ENCODE measurements at places on chromosomes 3 and 15.

DNA sequence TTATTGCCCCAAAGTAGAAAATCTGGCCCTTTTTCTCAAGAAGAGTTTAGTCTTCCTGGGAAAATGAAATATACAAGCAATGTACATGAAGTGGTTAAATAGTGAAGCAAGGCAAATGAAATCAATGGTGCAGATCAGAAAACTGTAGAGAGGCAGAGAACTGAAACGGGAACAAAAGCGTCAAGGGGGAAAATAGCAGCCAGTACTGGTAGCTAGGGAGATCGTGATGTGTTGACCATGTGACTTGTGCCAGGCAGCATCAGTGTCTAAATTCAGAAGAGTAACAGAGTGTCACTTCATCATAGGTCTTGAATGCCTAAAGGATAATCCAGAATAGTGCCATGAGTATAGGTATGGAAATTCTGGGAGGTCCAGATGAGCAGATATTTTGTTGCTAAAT is 163.1 kb downstream of the CHL1 start:
- no peak for DNase-seq

DNA sequence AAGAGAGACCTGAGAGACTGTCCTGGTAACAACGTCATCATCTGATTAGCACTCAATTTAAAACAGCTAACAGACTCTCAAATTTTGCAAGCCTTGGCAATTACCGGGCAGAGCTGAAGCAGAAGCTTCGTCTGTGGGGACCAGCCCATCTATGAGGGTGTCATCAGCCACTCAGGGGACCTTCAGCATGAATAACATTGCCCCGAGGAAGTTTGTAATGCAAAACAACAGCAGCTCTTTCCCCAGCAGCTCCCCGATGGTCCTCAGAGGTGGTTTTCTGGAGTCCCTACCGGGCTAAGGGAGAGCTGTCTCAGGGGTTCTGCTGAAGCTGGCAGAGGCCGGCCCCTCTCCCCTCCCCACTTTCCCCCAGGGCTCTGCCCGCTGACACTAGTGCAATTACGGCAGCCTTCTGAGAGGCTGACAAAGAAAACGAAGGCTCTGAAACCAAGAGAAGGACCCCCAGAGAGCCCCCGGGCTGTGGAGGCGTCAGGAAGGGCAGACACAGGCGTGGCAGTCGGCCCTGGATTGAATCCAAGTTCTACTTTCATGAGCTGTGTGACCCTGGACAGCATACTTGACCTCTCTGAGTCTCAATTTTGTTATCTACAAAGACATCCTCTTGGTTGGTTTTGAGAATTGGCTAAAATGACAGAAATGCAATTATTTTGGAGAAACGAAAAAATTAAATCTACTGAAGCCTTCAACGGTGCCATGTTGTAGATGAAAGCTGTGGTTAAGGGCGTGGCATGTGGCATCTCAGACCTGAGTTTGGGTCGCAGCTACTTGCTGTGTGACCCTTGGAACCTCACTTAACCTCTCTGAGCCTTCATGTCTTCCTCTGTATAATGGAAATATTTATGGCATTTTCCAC is 102.1 kb upstream of the TLE3 start:
- no peak for DNase-seq

GRCh38 chr3:21989341-21990042 is 238.5 kb upstream of the ZNF385D start:
- no peak for DNase-seq

GRCh38 chr15:94023531-94023930 is 207.8 kb upstream of the MCTP2 start:
- DNase-seq: no peak

- no peak for DNase-seq
Measured at GRCh38 chr3:147318900-147319299, 87.4 kb downstream of the ZIC4 start.

DNA sequence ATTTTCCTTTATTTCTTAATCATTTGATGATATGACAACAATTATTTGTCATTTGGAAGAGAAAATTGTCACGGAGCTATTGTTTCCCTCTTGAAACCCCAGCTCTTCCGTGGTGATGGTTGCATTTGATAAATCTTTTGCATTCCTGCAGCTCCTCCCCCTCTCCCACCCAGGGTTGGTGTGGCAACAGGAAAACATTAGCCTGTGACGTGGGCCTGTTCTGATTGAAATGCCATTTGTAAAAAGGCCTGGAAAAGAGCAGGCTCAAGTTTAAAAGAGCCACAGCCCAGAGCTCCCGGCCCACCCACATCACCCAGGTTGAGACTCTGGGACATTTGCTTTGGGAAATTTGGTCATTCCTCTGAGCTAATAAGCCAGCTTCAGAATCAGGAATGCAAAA is 282.5 kb downstream of the RPLP1 start:
- DNase-seq: peak; percentile 49

GRCh38 chr3:140469491-140469890 is 208.4 kb upstream of the TRIM42 start:
- DNase-seq: no peak

- no peak for DNase-seq
Measured at GRCh38 chr3:27559835-27560234, 75.7 kb upstream of the SLC4A7 start.

- DNase-seq: no peak
Measured at GRCh38 chr15:53835309-53835708, 75.8 kb upstream of the WDR72 start.

GRCh38 chr3:31440878-31441277 is 91.8 kb upstream of the STT3B start:
- no peak for DNase-seq

- DNase-seq: no peak
Measured at GRCh38 chr15:70669966-70670658, 93.2 kb downstream of the UACA start.

DNA sequence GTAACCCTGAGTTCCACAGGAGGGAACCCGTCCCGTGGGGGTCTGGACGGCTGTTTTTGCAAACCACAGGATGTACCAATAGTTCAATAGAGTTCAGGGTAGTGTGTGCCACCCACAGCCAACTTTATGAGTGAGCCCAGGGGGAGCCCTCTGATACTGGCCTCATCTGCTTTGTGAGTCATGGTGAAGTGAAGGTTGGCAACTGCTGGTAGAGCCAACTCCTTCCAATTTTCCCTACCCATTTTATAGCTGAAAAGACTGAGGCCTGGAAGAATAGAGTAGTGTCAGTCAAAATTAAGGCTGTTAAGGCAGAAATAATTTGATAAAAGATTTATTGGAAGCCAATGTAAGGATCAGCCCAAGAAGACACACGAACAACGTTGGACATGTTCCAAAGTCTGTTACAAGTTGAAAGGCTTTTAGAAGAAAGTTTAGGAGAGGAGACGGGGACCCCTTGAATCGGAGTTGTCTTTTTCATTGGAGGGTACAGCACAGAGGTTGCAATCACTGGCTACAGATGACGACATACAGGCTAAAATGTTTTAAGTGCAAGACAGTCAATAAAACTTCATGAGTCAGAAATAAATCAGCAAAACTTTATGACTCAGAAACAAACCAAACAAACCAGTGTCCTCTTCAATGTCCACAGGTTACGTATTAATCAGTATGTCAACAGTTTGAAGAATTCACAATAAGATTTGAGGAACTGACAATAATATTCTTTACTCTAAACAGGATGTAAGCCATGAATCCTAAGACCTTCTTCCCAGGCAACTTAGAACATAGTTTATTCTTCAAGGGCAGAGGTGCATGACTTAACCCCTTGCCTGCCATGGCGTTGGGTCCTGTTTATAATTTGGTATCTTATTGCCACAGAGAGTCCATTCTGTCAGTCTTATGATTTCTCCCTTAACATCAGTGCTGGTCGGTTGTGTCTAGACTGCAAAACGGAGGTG is 62.9 kb upstream of the NR2E3 start:
- no peak for DNase-seq

DNA sequence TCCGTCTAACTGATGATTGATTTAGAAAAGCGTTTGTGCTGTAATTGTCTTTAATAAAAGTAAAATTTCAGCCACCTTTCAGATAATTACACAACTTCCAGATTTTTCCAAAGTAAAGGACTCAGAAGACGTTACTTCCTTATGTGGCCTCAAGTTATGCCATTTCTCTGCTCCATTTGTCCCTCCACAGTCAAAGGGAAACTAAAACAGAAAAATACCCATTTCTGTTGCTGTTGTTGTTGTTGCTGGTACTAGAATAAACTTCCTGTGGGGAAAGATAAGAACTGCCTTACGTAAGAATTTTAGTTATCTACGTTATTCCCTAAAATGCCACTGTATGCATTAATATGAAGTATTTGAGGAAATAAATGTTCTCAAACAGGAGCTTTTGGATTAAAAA is 153.9 kb downstream of the P3H2 start:
- no peak for DNase-seq

GRCh38 chr3:172137287-172138192 is 98.2 kb downstream of the FNDC3B start:
- DNase-seq: no peak

DNA sequence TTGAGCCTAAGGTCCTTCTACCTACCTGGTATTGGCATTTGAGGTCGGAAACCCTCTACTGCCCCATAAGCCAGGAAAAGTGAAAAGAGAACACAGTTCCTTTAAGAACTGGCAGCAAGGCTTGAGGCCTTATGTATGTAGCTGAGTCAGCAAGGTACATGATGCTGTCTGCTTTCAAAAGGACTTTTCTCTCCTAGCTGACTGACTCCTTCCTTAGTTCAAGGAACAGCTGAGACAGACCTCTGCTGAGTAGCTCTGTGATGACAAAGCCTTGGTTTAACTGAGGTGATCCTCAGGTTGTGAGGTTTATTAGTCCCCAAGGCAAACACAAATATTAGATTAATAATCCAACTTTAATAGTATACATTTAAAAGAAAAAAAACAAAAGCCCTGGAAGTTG is 45.8 kb downstream of the ADPGK start:
- DNase-seq: no peak

DNA sequence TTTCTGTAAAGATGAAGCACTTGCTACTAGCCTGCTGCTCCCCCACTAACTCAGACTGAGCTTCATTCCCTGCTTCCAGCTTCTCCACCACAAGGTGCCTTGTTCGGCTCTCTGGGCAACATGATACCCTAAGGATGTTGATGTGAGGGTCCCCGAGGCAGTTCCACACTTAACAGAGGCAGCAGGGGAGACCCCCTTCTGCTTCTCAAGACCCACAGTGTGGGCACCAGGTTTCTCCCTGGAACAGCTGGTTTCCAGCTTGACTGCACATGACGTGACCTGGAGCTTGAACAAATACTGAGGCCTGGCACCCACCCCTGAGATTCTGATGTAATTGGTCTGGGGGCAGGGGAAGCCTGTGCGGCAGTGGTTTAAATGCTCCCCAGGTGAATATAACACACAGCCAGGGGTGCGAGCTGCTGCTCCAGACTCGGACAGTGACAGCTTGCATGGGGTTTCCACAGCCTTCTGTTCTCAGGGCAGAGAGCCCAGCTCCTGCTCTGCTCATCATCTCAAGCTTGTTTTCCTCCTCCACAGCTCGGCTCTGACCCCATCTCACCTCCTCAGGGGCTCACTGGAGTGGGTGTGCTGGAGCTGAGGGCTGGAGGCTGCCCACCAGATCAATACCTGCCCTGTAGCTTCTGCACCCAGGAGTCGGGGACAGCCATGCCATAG is 95.0 kb upstream of the HACD2 start:
- DNase-seq: no peak

DNA sequence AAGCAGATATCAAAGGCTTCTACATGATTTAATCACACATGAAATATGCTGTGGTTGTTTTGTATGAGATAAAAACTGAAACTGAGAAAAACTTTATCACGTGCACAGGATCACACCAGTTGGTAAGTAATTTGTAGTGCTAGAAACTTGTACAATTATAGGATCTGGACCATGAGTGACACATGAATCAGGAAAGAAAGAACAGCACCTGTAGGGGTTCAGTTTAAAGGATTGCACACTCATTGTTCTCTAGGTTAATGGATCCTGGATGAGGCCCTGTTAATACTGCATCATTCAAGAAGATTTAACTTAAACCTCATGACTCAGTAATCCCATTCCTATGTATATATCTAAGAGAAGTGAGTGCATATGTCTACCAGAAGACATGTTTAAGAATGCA is 87.9 kb downstream of the STT3B start:
- no peak for DNase-seq

- DNase-seq: no peak
Measured at GRCh38 chr3:117444175-117444574, 734.6 kb downstream of the TUSC7 start.

- DNase-seq: no peak
Measured at GRCh38 chr3:29186131-29186599, 94.7 kb upstream of the RBMS3 start.

- DNase-seq: no peak
Measured at GRCh38 chr3:145133281-145133680, 1027.7 kb downstream of the PLOD2 start.

DNA sequence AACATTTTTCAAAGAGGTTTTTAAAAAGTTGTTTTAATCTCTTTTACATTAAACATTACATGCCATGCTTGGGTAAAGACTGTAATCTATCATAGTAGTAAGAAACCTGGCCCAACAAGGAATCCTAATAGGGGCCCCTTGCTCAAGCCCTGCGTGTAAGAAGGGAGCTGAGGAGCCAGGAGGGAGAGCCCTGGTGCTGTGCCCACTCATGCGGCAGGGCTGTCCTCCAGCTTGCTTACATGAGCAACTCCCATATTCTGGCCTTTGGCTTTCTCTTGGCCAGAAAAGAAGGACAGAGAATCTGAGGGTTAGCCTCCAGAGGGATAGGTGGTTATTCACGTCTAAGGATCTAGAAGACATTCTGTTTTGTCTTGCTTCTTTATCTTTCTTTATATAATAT is 49.8 kb downstream of the KBTBD12 start:
- DNase-seq: no peak

- no peak for DNase-seq
Measured at GRCh38 chr3:29239376-29239775, 41.5 kb upstream of the RBMS3 start.

DNA sequence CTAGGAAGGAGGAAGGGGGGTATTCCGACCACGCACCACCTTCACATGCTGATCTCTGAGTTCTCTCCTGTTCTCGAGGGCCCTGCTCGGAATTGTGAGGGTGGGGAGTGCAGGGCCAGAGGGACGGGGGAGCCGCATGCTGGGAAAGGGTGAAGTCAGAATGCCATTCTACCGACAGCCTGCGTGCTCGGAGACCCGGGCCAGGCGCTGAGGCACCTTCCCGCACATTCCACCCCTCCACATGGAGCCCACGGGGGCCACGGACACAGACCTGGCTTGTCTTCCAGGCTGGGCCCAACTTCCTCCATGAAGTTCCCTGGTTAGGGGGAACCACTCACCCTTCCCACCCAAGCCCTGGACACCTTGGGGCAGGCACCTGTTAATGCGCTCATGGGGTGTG is 28.7 kb upstream of the PIGZ start:
- no peak for DNase-seq

DNA sequence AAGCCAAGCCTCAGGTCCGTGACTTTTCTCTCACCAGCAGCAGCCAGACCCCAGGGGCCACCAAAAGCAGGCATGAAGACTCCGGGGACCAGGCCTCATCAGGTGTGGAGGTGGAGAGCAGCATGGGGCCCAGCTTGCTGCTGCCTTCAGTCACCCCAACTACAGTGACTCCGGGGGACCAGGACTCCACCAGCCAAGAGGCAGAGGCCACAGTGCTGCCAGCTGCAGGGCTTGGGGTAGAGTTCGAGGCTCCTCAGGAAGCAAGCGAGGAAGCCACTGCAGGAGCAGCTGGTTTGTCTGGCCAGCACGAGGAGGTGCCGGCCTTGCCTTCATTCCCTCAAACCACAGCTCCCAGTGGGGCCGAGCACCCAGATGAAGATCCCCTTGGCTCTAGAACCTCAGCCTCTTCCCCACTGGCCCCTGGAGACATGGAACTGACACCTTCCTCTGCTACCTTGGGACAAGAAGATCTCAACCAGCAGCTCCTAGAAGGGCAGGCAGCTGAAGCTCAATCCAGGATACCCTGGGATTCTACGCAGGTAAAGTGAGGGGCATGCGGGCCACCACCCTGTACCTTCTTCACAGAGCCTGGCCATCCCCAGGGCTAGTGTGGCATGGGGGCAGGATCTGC is 12.0 kb upstream of the ABTB1 start:
- DNase-seq: no peak

Data from nephron progenitor cell (in vitro differentiated cells).